ENCODE measurements at places on chromosomes 1 and 21. TPM values are rescaled to one million over a fixed set of nuclear protein-coding genes. Genes with fewer than 3 reads are reported as not detected.

Gene TMEM125
- total RNA-seq = 24.6 TPM

- no peak overlapping the region for H3K27ac ChIP-seq
- peaks cover 46% of the 10 kb centered on the region for H3K36me3 ChIP-seq
- H3K4me3 ChIP-seq = no peak overlapping the region
- H3K4me1 ChIP-seq = no peaks in the 10 kb centered on the region
- H3K27me3 ChIP-seq = no peaks in the 10 kb centered on the region
These were observed 5.6 kb upstream of the SH3D21 start for GRCh38 chr1:36300526-36300925.

- no peaks in the 10 kb centered on the region for H3K4me1 ChIP-seq
- H3K36me3 ChIP-seq = no peaks in the 10 kb centered on the region
- H3K27me3 ChIP-seq = no peaks in the 10 kb centered on the region
- no peak overlapping the region for H3K4me3 ChIP-seq
These were observed 42.7 kb downstream of the HSD3B1 start for GRCh38 chr1:119549719-119550132.

DNA sequence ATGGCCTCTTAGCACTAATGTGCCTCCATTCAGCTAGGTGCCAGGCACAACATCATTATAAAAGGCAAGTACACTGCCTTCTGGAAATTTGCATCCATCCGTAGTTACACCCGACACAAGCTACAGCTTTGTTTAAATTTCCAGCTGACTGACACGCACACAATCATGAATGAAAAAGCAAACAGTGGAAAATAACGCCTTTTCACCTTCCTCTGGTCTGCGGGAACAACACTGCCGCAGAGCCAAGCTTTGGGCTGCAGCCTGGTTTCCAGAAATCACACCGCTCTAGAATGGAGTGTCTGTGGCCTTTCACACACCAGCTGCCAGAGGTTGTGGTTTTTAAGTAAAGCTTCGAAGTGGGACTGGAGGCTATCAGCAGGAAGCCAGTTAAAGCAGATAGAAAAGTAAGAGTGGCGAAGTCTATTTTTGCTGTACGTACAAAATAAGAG lies 142.8 kb upstream of the COA6 start:
- no peak overlapping the region for H3K27ac ChIP-seq
- H3K36me3 ChIP-seq = no peaks in the 10 kb centered on the region
- H3K27me3 ChIP-seq = no peaks in the 10 kb centered on the region
- DNase-seq = no peak

GRCh38 chr1:204336421-204337035 lies 23.2 kb downstream of the PLEKHA6 start:
- H3K27ac ChIP-seq = no peak overlapping the region
- H3K36me3 ChIP-seq = no peaks in the 10 kb centered on the region
- no peak overlapping the region for H3K4me3 ChIP-seq
- no peaks in the 10 kb centered on the region for H3K27me3 ChIP-seq

Gene NT5C1A
- total RNA-seq = not detected

DNA sequence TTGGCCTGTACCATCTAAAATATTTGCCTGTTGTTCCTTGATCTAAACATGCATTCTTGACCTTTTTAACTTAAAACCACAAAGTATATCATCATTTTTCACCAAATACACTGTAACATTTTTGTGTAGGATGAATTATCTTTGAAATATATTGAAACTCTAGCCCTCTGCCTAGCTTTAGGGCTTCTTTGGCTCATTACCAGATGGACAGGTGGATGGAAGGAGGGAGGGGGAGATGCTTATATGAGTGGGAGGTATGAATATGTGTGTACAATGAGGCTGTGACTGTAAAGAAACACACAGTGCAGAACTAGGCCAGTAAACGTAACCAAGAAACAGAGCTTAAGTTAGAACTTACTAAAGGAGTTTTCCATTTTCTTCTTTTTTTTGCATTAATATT lies 118.5 kb downstream of the ESRRG start:
- peaks cover 5% of the 10 kb centered on the region for H3K4me1 ChIP-seq
- H3K27me3 ChIP-seq = 0 out of 2 replicates have a peak, but pooled peaks cover 4% of the 10 kb centered on the region
- H3K4me3 ChIP-seq = no peak overlapping the region
- H3K27ac ChIP-seq = no peak overlapping the region
- H3K36me3 ChIP-seq = no peaks in the 10 kb centered on the region

- DNase-seq = no peak
- H3K4me1 ChIP-seq = peaks cover 4% of the 10 kb centered on the region
- no peak overlapping the region for H3K27ac ChIP-seq
These were observed 13.1 kb downstream of the VPS26C start for GRCh38 chr21:37253991-37254390.

- peaks cover 24% of the 10 kb centered on the region for H3K4me1 ChIP-seq
- H3K27ac ChIP-seq = peak overlapping the region; percentile 49
- H3K4me3 ChIP-seq = peak overlapping the region; percentile 58
These were observed 10.7 kb upstream of the RGS16 start for GRCh38 chr1:182614796-182615454.

Gene RAB7B
- total RNA-seq = not detected

GRCh38 chr21:37058261-37058660 lies 14.6 kb downstream of the PIGP start:
- H3K4me3 ChIP-seq = no peak overlapping the region
- no peak overlapping the region for H3K27ac ChIP-seq
- H3K36me3 ChIP-seq = no peaks in the 10 kb centered on the region

Gene OR10K1
- total RNA-seq = not detected

DNA sequence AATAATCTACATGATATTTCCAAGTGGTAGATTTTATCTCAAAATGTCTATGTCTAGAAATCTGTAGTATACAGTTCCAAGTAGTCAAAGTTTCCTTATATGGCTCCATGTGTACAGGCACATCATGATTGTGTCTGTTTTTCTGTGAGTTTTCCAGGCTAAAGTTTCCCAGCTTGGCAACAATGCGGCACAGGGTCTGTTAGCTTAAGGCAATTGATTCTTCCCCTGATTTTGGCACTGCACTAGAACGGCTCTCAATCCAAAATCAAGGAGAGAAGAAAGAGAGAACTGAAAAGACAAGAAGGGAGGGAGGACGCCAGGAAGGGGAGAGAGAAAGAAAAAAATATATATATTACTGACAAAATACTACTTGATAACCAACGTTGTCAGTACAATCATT lies 193.9 kb upstream of the SNX7 start:
- H3K36me3 ChIP-seq = no peaks in the 10 kb centered on the region
- no peaks in the 10 kb centered on the region for H3K27me3 ChIP-seq
- H3K27ac ChIP-seq = no peak overlapping the region

- H3K4me3 ChIP-seq = no peak overlapping the region
- H3K27ac ChIP-seq = no peak overlapping the region
- H3K4me1 ChIP-seq = no peaks in the 10 kb centered on the region
These were observed 191.2 kb downstream of the GREM2 start for GRCh38 chr1:240420766-240421165.

DNA sequence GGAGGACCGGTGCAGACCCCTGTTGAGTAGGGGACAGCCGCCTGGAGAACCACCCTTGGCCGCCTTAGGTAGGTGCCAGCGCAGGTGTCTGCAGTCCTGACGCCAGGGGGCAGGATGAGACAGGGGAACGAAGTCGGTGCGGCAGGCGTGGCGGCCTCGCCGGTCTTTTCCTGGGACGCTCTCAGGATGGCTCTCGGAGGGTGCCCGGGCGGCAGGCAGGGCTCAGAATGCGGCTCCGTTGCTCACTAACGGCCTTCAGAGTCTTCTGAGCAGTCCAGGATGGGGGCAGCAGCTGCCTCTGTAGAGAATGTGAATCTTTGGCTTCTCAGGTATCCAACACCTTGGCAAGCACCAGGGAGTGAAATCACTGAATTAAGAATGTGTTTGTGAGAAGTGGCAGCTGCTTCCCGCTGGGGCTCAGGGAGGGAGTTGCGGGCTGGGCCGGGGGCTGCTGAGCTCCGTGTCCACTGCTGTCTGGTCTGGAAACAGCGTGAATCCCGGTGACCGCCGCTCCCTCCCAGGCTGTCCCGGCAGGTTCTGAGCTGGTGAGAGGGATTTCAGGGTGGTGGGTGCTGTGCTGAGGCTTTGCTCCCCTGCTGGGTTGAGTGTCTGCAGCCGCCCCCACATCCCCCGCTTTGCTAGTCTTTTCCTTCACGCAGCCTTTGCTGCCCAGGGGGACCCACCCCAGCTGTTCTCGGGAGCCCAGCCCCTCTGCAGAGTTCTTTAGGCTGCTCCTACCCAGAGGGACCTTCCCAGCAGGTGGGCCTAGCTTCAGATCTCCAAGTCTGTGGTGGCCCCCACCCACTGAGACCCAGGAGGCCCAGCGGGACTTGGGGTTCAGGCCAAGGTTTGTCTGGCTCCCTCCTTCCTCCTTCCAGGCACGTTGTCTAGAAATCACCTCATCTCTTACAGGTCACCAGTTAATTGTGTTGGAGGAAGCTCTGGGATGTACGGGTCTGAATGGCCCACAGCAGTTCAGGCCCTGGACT lies 11.1 kb upstream of the C1orf174 start:
- H3K27me3 ChIP-seq = no peaks in the 10 kb centered on the region
- no peaks in the 10 kb centered on the region for H3K36me3 ChIP-seq
- no peak overlapping the region for H3K27ac ChIP-seq
- peak; percentile 75 for DNase-seq
- peaks cover 3% of the 10 kb centered on the region for H3K4me1 ChIP-seq

Gene CAPN9
- 0.22 TPM for total RNA-seq

GRCh38 chr1:55443175-55443915 lies 228.2 kb upstream of the USP24 start:
- H3K4me3 ChIP-seq = no peak overlapping the region
- DNase-seq = no peak
- H3K4me1 ChIP-seq = no peaks in the 10 kb centered on the region
- H3K27me3 ChIP-seq = no peaks in the 10 kb centered on the region

- no peaks in the 10 kb centered on the region for H3K36me3 ChIP-seq
- H3K27me3 ChIP-seq = no peaks in the 10 kb centered on the region
- peaks cover 9% of the 10 kb centered on the region for H3K4me1 ChIP-seq
- H3K27ac ChIP-seq = no peak overlapping the region
These were observed 18.1 kb upstream of the SLC26A9 start for GRCh38 chr1:205961405-205961804.

Gene IER5
- 7.7 TPM for total RNA-seq

Gene MATN1
- total RNA-seq = 0.28 TPM

Gene TSPAN1
- total RNA-seq = not detected

DNA sequence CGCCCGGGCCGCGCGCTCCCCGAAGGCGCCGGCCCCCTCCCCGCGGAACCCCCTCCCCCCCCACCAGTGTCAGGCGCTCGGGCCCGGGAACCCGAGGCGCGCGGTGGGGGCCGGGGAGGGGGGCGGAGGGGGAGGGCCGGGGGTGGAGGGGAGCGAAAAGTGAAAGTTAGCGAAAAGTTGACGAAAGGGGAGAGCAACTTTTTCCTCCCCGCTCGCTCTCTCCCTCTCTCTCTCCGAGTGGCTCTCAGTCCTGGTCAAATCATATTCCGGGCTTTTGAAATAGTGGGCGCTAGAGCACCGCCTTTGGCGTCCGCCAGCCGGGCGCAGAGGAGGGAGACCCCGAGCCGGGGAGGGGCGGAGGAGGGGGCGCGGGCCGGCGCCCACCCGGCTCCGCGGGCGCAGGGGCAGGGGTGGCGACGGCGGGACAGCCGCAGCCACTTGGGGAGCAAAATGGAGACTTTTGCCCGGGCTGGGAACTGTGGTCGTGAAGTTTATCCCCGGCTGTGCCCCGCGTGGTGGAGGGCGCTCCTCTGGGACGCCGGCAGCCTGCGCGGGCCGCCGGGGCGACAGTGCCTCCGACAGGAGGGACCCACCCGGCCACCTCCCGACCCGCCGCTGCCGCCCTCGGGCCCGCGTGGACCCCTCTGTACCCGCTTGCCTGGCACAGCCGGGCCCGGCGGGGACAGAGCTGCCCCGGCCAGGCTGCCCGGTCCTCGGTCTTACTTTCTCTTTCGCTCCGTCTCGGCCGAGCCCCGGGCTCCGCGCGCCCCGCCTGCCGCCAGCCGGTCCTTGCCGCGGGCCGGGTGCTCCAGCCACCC lies 697 bp downstream of the PRDM16 start:
- H3K4me3 ChIP-seq = peak overlapping the region; percentile 66
- no peaks in the 10 kb centered on the region for H3K36me3 ChIP-seq
- H3K27ac ChIP-seq = no peak overlapping the region
- H3K27me3 ChIP-seq = peaks cover 96% of the 10 kb centered on the region
- no peaks in the 10 kb centered on the region for H3K4me1 ChIP-seq

GRCh38 chr1:40701684-40702083 lies 10.2 kb downstream of the NFYC start:
- no peaks in the 10 kb centered on the region for H3K27me3 ChIP-seq
- no peak overlapping the region for H3K27ac ChIP-seq
- DNase-seq = no peak
- H3K36me3 ChIP-seq = no peaks in the 10 kb centered on the region
- no peak overlapping the region for H3K4me3 ChIP-seq
- H3K4me1 ChIP-seq = no peaks in the 10 kb centered on the region

Gene EPHA2
- total RNA-seq = 28.4 TPM

Gene KRTAP13-1
- not detected for total RNA-seq

Gene GOLT1A
- 7.5 TPM for total RNA-seq

DNA sequence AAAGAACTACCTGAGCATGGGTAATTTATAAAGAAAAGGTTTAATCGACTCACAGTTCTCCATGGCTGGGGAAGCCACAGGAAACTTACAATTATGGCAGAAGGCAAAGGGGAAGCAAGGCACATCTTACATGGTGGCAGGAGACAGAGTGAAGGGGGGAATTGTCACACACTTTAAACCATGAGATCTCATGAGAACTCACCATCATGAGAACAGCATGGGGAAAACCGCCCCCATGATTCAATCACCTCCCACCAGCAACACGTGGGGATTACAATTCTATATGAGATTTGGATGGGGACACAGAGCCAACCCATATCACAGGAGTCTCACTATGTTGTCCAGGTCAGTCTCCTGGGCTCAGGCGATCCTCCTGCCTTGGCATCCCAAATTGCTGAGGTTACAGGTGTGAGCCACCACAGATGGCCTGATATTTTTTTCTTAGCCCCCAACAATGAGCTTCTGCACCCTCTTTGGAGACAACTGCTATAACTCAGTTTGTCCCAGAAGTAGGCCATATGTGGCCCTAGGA lies 22.5 kb upstream of the MORC3 start:
- no peaks in the 10 kb centered on the region for H3K27me3 ChIP-seq
- H3K4me1 ChIP-seq = no peaks in the 10 kb centered on the region
- no peak overlapping the region for H3K4me3 ChIP-seq
- no peak for DNase-seq
- H3K36me3 ChIP-seq = no peaks in the 10 kb centered on the region
- H3K27ac ChIP-seq = no peak overlapping the region

- H3K27me3 ChIP-seq = no peaks in the 10 kb centered on the region
- no peak for DNase-seq
- H3K4me1 ChIP-seq = peaks cover 5% of the 10 kb centered on the region
These were observed 775 bp upstream of the EFCAB14 start for GRCh38 chr1:46719689-46720088.

Gene MAP3K7CL
- total RNA-seq = not detected

All from H1 (cell line).